Myometrial cell (primary cell): ENCODE measurements at places on chromosomes 13 and 19. TPM values are rescaled to one million over a fixed set of nuclear protein-coding genes. Genes with fewer than 3 reads are reported as not detected.

The CGB3 gene
- total RNA-seq = not detected in 2 replicates

The COL5A3 gene
- 0.29 and 0.53 TPM in 2 replicates for total RNA-seq

The EEF1AKMT1 gene
- 16.3 and 21.0 TPM in 2 replicates for total RNA-seq

The UBE2L5 gene
- total RNA-seq = not detected in 2 replicates

The NPAS1 gene
- under 0.01 and 2.5 TPM in 2 replicates for total RNA-seq

The PSG4 gene
- total RNA-seq = 1.1 and 2.0 TPM in 2 replicates

The STOML3 gene
- not detected in 2 replicates for total RNA-seq

The RFPL4A gene
- total RNA-seq = not detected in 2 replicates

The PTGIR gene
- 5.0 and 11.2 TPM in 2 replicates for total RNA-seq

The PLK5 gene
- not detected in 2 replicates for total RNA-seq

The MYO1F gene
- 0.53 and 2.3 TPM in 2 replicates for total RNA-seq

The SYT5 gene
- total RNA-seq = 0.29 TPM in 1 of 2 replicates, not detected in the other

The KIR3DL2 gene
- total RNA-seq = not detected in 2 replicates

The ATP8B3 gene
- total RNA-seq = 5.0 and 8.4 TPM in 2 replicates

The SHISA7 gene
- not detected in 2 replicates for total RNA-seq

The PALM gene
- 0.35 and 6.3 TPM in 2 replicates for total RNA-seq

The CLC gene
- not detected in 2 replicates for total RNA-seq

The CEACAM21 gene
- total RNA-seq = not detected in 2 replicates

The CASP14 gene
- not detected in 2 replicates for total RNA-seq

The IGFL3 gene
- 5.0 TPM in 1 of 2 replicates, not detected in the other for total RNA-seq

The ZNF443 gene
- total RNA-seq = under 0.01 and 0.35 TPM in 2 replicates

The C19orf85 gene
- total RNA-seq = 0.29 TPM in 1 of 2 replicates, not detected in the other

The FAAP24 gene
- 6.3 and 6.6 TPM in 2 replicates for total RNA-seq

The FFAR3 gene
- total RNA-seq = not detected in 2 replicates

The FFAR1 gene
- total RNA-seq = not detected in 2 replicates

The LRRC63 gene
- not detected in 2 replicates for total RNA-seq

The S1PR5 gene
- total RNA-seq = not detected in 2 replicates

The LILRA2 gene
- total RNA-seq = not detected in 2 replicates

The TUBB4A gene
- total RNA-seq = not detected in 2 replicates

The THSD8 gene
- total RNA-seq = not detected in 2 replicates

The ADAMTS10 gene
- total RNA-seq = under 0.01 and 7.6 TPM in 2 replicates

The PNMA8A gene
- 3.2 and 3.4 TPM in 2 replicates for total RNA-seq

The ZNF546 gene
- total RNA-seq = 1.4 and 3.9 TPM in 2 replicates

The FBXO17 gene
- 22.3 and 30.0 TPM in 2 replicates for total RNA-seq

The CRB3 gene
- not detected in 2 replicates for total RNA-seq

The CEACAM3 gene
- total RNA-seq = not detected in 2 replicates

The ZNF100 gene
- total RNA-seq = 0.86 and 1.2 TPM in 2 replicates

The SIGLEC12 gene
- total RNA-seq = not detected in 2 replicates

The TSKS gene
- 0.18 and 0.58 TPM in 2 replicates for total RNA-seq
